ENCODE measurements at places on chromosomes 5 and 9. TPM values are rescaled to one million over a fixed set of nuclear protein-coding genes. Genes with fewer than 3 reads are reported as not detected.

PCDHGC4 gene
- total RNA-seq, result 2.3 TPM

ZNF608 gene
- 39.7 TPM for total RNA-seq

ZCCHC10 gene
- 25.3 TPM for total RNA-seq

KIF24 gene
- total RNA-seq, result 4.4 TPM

SUSD3 gene
- total RNA-seq, result 13.5 TPM

IFNB1 gene
- total RNA-seq, result not detected

SCGB3A2 gene
- 36.1 TPM for total RNA-seq

ACOT12 gene
- not detected for total RNA-seq

SPATA6L gene
- 0.39 TPM for total RNA-seq

IL13 gene
- not detected for total RNA-seq

TSTD2 gene
- total RNA-seq, result 20.2 TPM

- H3K27ac ChIP-seq, result no peak overlapping the region
- no peak overlapping the region for H3K4me3 ChIP-seq
- no peaks in the 10 kb centered on the region for H3K36me3 ChIP-seq
- H3K4me1 ChIP-seq, result peaks cover 11% of the 10 kb centered on the region
Observed at GRCh38 chr5:140182075-140182711, 7.2 kb downstream of the CYSTM1 start.

- H3K27me3 ChIP-seq, result no peaks in the 10 kb centered on the region
- no peak overlapping the region for H3K27ac ChIP-seq
- DNase-seq, result peak; percentile 70
- peaks cover 20% of the 10 kb centered on the region for H3K4me1 ChIP-seq
- no peaks in the 10 kb centered on the region for H3K36me3 ChIP-seq
- H3K4me3 ChIP-seq, result no peak overlapping the region
Observed at GRCh38 chr5:66230551-66230950, 86.5 kb downstream of the SREK1 start.

DNA sequence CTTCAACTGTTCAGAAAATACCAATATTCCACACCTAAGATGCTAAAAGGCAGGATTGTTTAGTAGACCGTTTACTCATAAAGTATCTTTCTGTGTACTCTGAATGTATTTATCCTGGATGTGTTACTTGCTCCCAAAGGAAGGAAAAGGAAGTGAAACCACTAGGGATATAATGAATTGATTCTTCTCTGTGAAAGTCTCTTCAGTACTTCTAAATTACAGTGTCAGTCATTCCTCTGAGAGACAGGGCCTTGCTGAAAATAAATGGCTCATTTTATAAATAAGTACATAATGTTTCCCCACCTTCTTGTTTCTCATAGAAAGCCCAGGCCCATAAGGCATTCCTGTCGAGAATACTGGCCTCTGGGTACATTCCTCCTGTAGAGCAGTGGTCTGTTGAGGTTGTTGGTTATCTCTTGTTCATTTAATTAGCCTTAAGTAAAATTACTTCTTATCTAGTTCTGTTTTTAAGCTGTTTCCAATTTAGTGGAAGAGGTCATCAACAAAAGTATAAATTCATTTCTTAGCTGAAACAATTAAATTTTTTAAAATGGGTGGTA is 1.6 kb downstream of the HAPLN1 start:
- H3K4me3 ChIP-seq, result no peak overlapping the region
- H3K27ac ChIP-seq, result no peak overlapping the region
- peaks cover 45% of the 10 kb centered on the region for H3K4me1 ChIP-seq
- no peaks in the 10 kb centered on the region for H3K27me3 ChIP-seq
- no peaks in the 10 kb centered on the region for H3K36me3 ChIP-seq

GRCh38 chr9:19201899-19202891 is 28.3 kb upstream of the DENND4C start:
- H3K4me1 ChIP-seq, result peaks cover 9% of the 10 kb centered on the region
- peak; percentile 31 for DNase-seq
- no peaks in the 10 kb centered on the region for H3K36me3 ChIP-seq
- peak overlapping the region; percentile 47 for H3K27ac ChIP-seq
- H3K27me3 ChIP-seq, result no peaks in the 10 kb centered on the region

DNA sequence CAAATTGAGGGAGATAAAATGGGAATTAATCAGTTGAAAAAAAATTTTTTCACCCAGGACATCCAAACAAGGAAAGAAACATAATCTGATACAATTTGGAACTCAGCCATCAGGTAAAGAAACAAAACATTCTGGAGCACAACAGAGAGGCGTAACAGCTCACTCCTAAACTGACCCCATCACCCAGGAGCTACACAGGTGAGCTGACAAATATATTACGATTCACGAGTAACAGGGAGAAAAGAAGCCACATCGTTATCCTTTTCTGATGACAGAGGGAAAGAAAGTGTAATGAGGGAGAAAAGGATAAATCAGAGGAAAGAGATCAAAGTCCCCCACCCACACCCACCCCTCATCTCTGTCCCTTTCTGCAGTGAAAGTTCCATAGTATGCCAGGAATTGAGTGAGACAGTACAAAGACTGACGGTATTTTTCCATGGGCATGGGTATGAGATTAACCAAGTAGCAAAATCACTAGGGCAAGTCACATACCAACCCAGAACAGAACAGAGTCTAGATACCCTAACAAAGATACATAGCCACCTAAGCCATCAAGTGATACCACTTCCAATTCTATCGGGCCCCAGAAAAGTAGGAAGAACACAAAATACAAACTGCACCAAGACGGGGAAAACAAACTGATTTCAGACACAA is 45.4 kb downstream of the TMEM245 start:
- no peak for DNase-seq
- no peaks in the 10 kb centered on the region for H3K27me3 ChIP-seq
- H3K36me3 ChIP-seq, result peaks cover 49% of the 10 kb centered on the region
- H3K4me3 ChIP-seq, result no peak overlapping the region
- H3K4me1 ChIP-seq, result no peaks in the 10 kb centered on the region

DNA sequence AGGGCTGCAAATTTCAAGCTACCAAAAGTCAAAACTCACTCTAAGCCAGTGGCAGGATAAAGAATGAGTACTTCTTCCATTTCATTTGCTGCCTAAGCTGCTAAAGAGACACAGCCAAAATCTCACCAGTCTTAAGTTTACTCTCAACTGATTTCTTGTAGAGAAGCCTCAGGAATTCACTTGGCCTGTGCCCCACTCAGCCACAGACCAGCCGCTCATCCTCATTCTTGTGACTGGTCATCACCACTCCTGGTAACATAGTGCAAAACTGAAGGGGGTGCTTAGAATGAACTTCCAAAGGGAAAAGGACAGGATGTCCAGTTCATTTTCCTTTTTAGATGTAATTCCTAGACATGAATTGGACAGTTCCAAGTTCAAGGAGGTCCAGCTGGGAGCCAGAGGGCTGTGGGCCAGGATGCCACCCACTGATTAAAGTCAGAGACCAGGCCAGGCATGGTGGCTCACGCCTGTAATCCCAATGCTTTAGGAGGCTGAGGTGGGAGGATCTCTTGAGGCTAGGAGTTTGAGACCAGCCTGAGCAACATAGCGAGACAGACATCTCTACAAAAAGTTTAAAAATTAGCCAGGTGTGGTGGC is 72.7 kb upstream of the RANBP3L start:
- no peaks in the 10 kb centered on the region for H3K4me1 ChIP-seq
- DNase-seq, result no peak
- no peak overlapping the region for H3K4me3 ChIP-seq

GRCh38 chr5:153824909-153825308 is 213.8 kb downstream of the FAM114A2 start:
- 0 out of 2 replicates have a peak overlapping the region, but pooled peaks have one; percentile 23 for H3K4me3 ChIP-seq
- peaks cover 32% of the 10 kb centered on the region for H3K4me1 ChIP-seq
- no peaks in the 10 kb centered on the region for H3K36me3 ChIP-seq
- DNase-seq, result peak; percentile 34
- no peaks in the 10 kb centered on the region for H3K27me3 ChIP-seq

- H3K4me1 ChIP-seq, result no peaks in the 10 kb centered on the region
- no peak overlapping the region for H3K27ac ChIP-seq
- H3K4me3 ChIP-seq, result no peak overlapping the region
- DNase-seq, result no peak
Observed at GRCh38 chr9:129676975-129677374, 11.5 kb downstream of the PRRX2 start.

DNA sequence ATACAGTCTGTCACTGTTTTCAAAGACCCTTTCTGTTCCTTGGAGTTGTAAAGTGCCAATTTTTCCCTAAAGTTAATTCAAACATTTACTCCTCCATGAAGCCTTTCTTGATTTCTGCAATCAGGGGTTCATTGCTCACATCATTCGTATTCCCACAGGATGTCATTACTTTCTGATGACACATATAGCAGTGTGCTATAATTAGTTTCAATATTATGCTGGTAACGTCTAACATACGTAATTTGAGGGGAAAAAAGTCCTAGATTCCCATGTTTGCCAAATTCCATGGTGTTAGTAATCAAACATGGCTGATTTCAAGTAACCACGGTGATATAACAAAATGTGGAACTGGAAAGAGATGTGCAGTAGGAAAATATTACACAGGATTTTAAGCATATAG is 468.2 kb upstream of the MEF2C start:
- H3K27ac ChIP-seq, result no peak overlapping the region
- no peaks in the 10 kb centered on the region for H3K4me1 ChIP-seq
- no peak overlapping the region for H3K4me3 ChIP-seq
- no peaks in the 10 kb centered on the region for H3K36me3 ChIP-seq
- no peak for DNase-seq

DNA sequence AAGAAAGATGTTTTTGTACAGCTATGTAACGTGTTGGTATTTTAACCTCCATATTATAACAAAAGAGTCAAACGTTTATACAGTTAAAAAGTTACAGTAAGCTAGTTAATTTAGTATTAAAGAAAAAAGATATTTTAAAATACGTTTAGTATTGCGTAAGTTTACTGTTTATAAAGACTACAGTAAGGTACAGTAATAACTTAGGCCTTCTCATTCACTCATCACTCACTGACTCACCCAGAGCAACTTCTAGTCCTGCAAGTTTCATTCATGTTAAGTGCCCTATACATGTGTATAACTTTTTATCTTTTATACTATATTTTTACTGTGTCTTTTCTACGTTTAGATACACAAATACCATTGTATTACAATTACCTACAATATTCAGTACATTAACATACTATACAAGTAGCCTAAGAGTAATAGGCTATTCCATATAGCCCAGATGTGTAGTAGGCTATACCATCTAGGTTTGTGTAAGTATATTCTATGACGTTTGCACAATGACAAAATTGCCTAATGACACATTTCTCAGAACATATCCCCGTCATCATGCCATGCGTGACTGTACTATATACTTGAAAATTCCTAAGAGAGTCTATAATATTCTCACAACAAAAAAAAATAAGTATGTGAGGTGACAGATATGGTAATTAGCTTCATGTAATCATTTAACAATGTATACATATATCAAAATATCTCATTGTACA is 33.8 kb downstream of the ERP44 start:
- no peak overlapping the region for H3K27ac ChIP-seq
- H3K27me3 ChIP-seq, result no peaks in the 10 kb centered on the region
- DNase-seq, result no peak
- H3K4me1 ChIP-seq, result peaks cover 13% of the 10 kb centered on the region
- H3K4me3 ChIP-seq, result no peak overlapping the region

GRCh38 chr5:111115229-111115628 is 23.1 kb downstream of the WDR36 start:
- peaks cover 39% of the 10 kb centered on the region for H3K4me1 ChIP-seq
- no peaks in the 10 kb centered on the region for H3K27me3 ChIP-seq
- H3K27ac ChIP-seq, result no peak overlapping the region

DNA sequence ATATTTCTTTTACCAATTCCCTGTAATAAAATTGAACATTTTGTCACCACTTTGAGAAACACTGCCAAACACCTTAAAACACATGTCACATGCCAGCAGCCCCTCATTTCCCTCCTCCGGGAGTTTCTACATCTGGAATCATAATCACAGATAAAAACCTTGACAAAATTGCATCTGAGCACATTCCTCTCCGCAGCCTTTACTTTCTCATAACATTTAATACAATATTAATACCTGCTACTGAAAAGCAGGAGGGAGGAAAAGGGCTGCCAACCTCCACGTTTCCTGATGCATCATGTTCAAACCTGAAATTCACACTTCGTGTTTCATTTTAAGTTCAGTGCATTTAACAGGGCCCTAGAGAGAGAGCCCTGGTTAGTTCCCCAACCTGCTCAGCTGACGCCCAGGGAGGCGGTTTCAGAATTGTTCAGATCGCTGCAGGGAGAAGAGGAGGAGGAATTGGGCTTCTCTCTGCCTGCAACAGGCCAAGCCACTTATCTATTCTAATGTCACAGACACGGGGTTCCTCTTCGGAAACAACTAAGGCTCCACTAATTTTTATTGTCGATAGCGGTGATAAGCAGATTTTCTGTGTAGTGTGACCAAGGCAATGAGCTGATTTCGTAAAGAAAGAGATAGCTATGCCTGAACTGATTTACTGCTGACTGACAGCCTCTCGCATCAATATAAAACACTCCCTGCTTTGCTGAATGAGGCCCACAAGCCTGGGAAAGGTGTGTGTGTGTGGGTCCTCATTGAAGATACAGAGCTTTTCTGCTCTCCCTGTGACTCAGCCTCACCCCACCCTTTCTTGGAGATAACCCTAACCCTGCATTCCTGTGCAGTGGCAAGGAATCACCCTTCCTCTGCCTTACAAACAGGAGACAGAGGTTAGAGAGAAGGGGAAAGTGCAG is 4.9 kb upstream of the LHX2 start:
- peak; percentile 34 for DNase-seq
- no peak overlapping the region for H3K4me3 ChIP-seq
- H3K36me3 ChIP-seq, result no peaks in the 10 kb centered on the region

DNA sequence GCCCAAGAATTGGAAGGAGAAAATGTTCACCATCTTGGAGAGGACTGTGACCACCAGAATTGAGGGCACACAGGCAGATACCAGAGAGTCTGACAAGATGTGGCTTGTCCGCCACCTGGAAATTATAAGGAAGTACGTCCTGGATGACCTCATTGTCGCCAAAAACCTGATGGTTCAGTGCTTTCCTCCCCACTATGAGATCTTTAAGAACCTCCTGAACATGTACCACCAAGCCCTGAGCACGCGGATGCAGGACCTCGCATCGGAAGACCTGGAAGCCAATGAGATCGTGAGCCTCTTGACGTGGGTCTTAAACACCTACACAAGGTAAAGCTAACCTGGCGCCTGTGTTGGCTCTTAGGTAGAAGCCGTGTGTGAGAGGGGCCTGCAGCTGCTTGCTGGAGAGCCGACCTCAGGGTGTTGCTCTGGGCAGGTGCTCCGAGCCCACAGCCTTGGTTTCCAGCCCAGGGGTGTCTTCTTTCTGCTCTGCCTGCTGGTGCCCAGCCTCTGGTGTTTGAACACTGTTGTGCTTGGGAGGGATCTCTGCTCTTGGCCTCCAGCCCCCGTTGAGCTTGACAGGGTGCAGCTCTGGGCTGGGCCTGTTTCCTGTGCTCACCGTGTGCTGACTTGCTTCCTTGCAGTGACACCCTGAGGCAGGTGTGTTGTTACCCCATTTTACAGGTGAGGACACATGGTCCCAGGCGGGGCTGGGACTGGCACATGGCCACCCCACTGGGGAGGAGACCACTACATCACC is 10.9 kb downstream of the EXOC3 start:
- no peak overlapping the region for H3K27ac ChIP-seq
- no peak overlapping the region for H3K4me3 ChIP-seq
- H3K4me1 ChIP-seq, result peaks cover 4% of the 10 kb centered on the region

DNA sequence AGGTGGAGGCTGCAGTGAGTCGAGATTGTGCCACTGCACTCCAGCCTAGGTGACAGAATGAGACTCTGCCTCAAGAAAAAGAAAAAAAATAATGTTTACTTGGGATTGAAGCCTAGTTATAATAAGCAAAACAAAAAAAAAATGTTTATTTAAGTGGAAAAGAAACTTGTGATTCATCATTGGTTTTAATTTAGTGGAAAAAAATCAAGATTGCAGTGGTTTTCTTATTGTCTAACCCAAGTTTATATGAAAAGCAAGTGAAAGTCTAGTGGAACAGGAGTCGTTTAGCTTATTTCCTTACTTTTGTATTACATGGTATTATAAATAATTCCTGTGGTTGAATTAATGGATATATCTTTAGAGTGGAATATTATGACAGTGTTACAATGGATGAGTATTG is 8.4 kb downstream of the CNOT8 start:
- H3K36me3 ChIP-seq, result peaks cover 49% of the 10 kb centered on the region
- no peaks in the 10 kb centered on the region for H3K27me3 ChIP-seq
- no peak overlapping the region for H3K27ac ChIP-seq
- H3K4me3 ChIP-seq, result no peak overlapping the region
- H3K4me1 ChIP-seq, result no peaks in the 10 kb centered on the region

Data from GM23338 (cell line).